ENCODE measurements at places on chromosomes 12 and 14.

DNA sequence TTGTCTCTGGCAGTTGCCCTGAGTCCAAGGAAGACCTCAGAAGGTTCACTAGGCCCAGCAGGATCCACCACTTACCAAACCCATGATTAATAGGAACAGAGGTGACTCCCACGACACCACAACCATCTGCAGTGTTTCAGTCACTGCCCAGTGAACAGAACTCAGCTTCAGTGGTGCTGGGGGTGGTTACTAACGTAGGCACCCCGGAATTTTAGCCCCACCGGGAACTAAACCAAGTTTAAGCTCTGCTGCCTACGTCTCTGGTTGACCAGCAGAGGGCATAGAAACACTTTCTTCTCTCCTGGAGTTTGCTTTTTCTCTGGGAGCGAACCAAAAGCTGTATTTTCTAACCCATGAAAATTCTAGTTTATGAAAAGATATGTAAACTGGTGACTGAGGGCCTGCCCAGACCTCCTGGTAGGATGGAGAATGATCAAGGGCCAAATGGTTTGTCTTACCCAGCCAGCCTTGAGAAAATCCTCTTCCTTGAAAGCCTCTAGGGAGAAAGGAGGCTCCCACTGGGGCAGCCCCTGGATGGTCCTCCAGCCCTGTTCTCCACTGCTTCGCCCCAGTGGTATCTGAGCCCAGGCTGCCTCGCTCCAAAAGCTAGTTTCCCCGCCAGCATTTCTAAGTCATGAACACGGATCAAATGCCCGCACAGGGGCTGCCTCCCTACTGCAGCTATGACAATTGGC lies 379.8 kb downstream of the DPF3 start:
- no peak for DNase-seq

- no peak for DNase-seq
Observed at GRCh38 chr14:29648045-29648444, 279.6 kb downstream of the PRKD1 start.

- DNase-seq = no peak
Observed at GRCh38 chr14:59254146-59254910, 65.9 kb downstream of the DAAM1 start.

GRCh38 chr12:122206976-122207375 lies 3.5 kb downstream of the B3GNT4 start:
- no peak for DNase-seq

GRCh38 chr12:207804-208203 lies 6.2 kb downstream of the SLC6A12 start:
- DNase-seq = no peak

- DNase-seq = no peak
Observed at GRCh38 chr12:66776974-66777373, 98.1 kb upstream of the GRIP1 start.

DNA sequence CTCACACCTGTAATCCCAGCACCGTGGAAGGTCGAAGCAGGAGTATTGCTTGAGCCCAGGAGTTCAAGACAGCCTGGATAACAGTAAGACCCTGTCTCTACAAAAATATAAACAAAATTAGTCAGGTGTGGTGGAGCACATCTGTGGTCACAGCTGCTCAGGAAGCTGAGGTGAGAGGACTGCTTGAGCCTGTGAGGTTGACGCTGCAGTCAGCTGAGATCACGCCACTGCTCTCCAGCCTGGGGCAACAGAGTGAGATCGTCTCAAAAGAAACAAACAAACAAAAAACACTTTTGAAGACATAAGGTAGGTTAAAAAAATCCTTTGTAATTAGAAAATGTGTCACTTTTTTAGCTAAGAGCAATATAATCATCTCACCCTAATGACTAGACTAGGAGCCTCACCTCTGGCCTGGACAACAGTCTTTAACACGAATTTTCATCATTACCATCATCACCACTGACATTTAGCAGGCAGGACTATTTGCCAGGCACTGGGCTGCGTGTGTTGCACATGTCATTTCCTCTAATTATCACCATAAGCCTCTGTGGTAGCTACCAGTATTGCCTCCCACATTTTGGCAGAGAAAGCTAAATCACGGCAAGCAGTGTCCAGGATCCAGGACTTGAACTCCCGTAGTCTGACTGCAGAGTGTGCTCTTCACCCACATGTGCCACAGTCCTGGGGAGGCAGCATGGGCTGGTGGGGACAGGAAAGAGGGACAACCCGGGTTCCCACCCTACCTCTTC lies 4.6 kb upstream of the SYCP3 start:
- no peak for DNase-seq

DNA sequence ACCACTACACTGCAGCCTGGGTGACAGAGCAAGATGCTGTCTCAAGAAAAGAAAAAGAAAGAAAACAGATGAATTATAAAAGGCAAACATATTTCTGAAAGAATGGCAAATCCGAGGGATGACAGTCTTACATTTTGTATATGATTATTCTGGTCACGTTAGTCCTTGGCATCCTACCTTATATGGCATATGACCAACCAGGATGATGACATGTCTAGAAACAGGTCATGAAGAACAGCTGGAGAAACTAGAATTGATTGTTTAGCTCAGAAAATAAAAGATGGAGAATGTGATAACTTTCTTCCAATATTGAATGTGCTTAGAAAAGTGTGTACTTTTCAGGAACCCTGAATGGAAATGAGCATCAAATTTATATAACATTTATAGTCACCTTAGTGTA lies 19.2 kb downstream of the SLC2A14 start:
- DNase-seq = no peak

GRCh38 chr14:66403183-66403582 lies 83.0 kb upstream of the CCDC196 start:
- DNase-seq = no peak

DNA sequence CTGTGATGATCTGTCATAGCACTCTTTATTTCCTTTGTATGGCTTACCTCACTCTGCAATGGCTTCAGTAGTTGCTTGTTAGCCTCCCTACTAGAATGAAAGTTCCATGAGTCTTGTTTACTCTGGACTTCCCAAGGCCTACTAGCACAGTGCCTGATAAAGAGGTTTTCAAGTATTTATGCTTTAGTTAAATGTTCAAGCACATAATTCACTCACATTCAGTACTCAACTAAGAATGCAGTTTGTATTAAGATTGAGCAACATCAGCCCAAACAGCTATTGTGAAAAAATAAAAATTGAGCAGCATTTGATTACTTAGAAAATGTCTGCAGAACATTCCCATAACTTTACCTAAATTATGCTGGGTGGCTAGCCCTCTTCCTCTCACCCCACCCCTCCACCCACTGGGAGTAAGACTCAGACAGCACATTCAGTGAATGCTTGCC lies 158.9 kb upstream of the AMIGO2 start:
- no peak for DNase-seq

- no peak for DNase-seq
Observed at GRCh38 chr12:16449459-16449858, 102.0 kb downstream of the MGST1 start.

DNA sequence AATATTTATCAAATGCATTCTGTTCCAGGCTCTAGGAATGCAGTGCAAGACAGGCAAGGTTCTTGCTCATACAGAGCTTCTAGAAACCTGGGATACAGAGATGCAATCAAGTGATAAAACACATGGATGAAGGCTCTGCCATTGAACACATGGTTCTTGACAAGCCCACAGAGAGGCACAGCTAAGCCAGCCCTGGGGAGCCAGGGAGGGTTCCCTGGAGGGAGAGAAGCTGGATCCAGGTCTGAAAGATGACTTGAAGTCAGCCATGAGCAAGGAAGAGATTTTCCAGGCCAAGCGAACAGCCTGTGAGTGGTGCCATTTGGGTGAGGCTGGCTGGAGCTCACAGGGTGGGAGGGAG lies 66.2 kb downstream of the IRF2BPL start:
- no peak for DNase-seq

DNA sequence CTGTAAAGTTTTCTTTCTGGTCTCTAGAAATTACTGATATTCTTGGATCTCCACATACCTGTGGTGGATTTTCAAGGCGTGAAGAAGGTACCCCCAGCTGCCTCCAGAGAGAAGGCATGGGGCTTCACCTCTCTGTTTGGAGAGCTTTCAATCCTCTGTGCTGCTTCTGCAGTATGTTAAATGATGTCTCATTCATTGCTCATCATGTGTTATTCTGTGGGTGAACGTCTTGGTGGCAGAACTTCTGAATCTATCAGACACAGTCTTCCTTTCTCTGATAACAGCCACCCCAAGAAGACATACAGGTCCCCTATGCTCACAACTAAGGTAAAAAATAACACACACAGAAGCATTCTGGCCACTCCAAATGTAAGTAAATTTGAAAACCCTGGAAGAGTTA lies 221.3 kb upstream of the TMEM260 start:
- DNase-seq = no peak

GRCh38 chr12:81296556-81297305 lies 218.9 kb downstream of the ACSS3 start:
- no peak for DNase-seq

- DNase-seq = no peak
Observed at GRCh38 chr12:78149459-78149858, 318.8 kb downstream of the NAV3 start.

DNA sequence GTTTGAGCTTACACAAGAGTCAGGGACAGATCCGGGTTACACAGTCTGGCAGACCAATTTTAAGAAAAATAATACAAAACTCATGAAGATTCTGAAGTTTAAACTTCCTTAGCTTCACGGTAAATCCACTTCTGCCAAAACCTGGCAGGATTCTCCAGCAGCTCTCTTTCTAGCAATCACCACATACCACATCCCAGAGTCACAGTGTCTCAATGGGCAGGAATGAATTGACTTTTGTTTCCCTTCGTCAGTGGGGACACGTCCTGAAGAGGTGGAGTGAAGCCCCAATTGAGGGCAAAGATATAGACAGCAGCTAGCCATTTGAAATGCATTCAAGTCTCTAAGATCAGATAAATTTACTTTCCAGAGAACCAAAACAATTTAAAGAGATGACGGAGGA lies 117.1 kb upstream of the ARHGAP5 start:
- DNase-seq = no peak

- no peak for DNase-seq
Observed at GRCh38 chr12:69833696-69834095, 8.7 kb downstream of the MYRFL start.

DNA sequence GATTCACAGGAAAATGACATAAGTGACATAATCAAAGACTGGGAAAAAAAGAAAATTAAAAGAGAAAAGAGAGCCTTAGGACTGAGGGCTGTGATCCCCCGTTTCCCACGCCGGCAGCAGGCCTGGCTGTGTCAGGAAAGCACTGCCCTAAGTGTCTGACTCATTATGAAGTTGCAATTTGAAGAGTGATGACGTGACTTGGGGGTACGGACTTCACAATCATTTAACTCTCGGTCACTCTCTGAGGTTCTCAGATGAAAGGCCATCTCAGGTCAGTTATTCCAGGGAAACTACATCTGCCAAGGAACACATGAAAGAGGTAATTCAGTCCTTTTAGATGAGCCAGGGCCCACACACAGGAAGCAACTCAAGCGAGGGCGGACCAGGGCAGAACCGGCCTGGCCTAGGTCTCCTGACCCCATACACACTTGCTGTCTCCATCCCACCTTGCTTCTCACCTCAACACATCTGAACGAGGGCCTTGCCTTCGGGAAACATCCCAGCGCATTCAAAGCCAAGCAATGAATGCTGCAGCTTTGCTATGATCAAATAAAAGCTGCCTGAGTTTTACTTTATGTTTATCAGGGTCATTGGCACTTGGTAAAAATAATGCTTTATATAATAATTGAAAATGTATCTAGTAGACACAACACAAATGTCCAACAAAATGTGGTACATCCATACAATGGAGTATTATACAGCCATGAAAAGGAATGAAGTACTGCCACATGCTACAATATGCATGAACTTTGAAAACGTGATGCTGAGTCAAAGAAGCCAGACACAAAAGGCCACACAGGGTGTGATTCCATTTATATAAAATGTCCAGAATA lies 2.7 kb downstream of the SSH1 start:
- DNase-seq = no peak

- no peak for DNase-seq
Observed at GRCh38 chr12:113794774-113795173, 171.4 kb downstream of the RBM19 start.

GRCh38 chr14:96189281-96189711 lies 15.3 kb upstream of the BDKRB2 start:
- no peak for DNase-seq

GRCh38 chr12:115583591-115583990 lies 693.9 kb downstream of the MED13L start:
- DNase-seq = no peak

GRCh38 chr12:11869406-11869805 lies 201.3 kb upstream of the BCL2L14 start:
- no peak for DNase-seq

DNA sequence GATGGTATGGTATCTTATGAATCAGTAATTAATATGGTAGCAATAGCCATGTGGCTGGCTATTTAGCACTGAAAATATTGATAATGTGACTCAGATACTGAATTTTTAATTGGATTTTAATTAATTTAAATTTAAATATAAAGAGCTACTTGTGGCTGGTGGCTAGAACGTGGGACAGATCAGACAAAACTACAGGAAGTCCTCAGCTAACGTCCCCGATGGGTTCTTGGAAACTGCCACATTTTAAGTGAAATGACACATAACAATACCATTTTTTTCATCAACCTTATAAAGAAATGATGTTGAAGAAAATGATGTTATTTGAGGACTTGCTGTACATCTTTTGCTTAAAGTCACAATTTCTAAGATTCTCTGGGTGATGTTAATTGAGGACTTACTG lies 138.1 kb upstream of the FLRT2 start:
- no peak for DNase-seq

- no peak for DNase-seq
Observed at GRCh38 chr12:6326316-6327228, 15.3 kb downstream of the TNFRSF1A start.

GRCh38 chr12:100295764-100296555 lies 29.0 kb downstream of the SCYL2 start:
- no peak for DNase-seq

GRCh38 chr12:70485704-70486103 lies 119.6 kb downstream of the KCNMB4 start:
- no peak for DNase-seq

DNA sequence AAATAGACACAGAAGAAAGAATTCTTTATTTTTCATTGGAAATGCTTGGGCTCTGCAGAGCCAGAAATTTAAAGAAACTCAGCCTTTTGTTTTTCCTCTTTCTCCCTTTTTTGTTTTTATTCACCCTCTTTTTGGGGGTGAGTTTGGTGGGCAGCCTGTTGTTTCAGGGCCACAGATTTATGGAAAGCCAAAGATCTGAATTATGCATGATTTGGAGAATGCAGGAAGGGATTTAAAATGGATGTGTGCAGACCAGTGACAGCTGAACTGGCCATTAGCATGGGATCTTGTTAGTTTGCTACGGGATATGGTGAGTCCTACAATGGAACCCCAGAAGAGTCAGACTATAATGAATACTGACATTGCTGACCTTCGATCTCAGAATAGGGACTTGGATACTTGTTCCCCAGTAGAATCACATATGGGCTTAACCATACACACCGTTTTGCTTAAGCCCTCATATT lies 7.7 kb upstream of the ATXN2 start:
- DNase-seq = no peak

DNA sequence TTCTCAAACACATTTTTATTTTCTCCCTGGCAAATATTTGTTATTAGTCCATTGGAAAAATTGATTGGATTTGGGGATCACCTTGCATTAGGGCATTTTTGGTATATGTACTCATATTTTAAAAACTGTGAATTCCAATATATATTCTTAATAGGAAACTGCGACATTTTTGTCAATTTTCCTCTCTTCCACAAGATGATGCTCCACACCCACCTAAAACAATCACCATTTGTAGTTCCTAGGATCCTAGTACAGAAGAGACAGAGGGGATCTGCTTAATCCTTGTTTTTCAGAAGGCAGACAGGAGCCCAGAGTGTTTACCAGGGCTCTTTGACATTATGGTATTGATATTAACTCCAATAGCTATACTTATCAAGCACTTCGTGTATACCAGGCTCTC lies 22.8 kb upstream of the OASL start:
- DNase-seq = no peak
